SW480 (cell line): ENCODE measurements at places on chromosomes 11 and 22.

GRCh38 chr11:40274017-40274416 is 1185.4 kb downstream of the LRRC4C start:
- peak; percentile 32 for DNase-seq

DNA sequence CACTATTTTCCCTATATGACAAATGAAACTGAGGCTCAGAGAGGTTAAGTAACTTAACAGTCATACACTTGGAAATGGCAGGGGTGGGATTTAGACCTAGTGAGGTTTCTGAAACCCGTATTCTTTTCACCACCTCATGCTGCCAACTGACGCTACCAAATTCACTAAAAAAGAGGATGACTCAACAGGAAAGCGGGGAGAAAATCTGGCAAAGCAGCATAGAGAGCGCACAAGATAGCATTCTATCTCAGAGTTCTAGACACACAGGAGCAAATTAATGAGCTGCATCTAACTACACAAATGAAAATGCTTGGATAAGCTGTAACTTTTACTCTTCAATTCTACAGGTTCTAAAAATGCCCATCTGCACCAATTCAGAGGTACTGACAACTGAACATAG is 136.4 kb downstream of the RBFOX2 start:
- no peak for DNase-seq

DNA sequence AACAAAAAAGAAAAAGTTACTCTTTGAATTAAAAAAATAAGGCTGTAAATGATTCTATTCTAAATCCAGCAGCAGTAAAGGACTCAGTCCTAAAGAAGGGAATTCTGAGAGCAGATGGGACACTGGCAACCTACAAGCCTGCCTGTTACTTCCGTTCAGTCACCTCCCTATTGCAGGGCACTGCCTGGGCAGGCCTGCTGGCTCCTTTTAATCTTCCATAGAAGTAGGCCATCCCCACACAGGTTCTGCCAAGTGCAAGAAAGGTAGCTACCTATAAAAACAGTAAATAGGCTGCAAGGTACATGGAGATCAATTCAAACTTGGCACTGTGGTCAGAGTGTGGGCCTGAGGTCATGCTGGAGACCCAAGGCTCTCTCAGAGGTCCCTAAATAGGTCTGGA is 136.4 kb downstream of the TRIM44 start:
- no peak for DNase-seq

GRCh38 chr11:128342511-128343134 is 244.7 kb downstream of the ETS1 start:
- peak; percentile 70 for DNase-seq

DNA sequence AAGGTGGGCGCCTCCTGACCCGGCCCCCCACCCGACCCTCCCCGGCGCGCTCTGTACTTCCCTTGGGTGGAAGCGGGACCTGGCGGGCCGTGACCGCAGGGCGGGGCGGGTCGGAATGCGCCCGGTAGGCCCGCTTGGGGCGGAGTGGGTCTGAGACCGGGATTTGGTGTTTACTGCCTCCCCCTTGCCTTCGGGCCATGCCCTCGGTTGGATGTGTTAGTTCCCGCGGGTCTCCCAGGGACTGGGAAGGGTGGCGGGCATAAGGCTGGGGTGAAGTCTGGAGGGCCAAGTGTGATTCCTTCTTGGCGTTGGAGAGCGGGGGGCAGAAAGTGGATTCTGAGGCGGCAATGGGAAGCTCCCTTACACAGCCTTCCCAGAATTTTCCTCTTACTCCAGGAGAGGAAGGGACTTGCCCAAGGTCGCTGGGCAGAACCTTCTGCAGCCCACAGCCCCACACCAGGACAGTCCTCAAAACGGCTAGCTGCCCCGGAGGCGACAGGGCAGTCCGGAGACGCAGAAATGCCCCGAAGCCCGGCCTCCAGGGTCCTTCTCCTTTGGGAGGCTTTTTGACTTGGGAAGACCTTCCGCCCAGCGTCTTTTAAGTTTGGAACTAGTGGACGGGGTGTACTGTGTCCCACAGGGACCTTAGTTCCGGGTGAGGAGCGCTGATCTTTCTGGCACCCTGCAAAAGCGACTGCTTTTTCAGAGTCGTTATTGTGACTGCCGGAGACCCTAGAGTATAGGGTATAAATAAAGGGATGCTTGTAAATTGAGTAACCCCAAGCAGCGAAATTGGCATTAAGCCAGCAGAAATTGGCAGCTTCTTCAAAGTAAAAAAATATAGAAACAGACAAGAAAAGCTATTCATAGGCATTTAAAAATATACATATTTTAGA is 647 bp downstream of the SWAP70 start:
- DNase-seq: peak; percentile 65
